ENCODE measurements at places on chromosomes 13 and 19.
A peak's percentile ranks its signal among the peaks of the same experiment; 100 is the strongest.

DNA sequence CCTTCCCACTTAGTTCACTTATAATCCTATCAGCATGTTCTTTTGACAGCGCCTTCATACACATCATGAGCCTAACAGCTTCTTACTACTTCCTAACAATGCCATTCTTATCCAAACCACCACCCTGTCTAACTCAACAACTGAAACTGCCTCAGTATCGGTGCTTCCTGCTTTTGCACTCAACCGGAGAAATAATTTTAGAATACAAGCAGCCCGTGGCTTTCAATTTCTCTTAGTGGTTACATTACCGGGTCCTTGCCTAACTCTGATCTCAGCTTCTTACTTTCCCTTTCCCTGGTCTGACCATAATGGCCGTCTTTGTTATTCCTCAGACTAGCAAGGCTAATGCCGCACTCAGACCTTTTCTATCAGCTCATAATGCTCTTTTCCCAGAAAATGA lies 17.0 kb downstream of the ZFP82 start:
- DNase-seq: no peak

DNA sequence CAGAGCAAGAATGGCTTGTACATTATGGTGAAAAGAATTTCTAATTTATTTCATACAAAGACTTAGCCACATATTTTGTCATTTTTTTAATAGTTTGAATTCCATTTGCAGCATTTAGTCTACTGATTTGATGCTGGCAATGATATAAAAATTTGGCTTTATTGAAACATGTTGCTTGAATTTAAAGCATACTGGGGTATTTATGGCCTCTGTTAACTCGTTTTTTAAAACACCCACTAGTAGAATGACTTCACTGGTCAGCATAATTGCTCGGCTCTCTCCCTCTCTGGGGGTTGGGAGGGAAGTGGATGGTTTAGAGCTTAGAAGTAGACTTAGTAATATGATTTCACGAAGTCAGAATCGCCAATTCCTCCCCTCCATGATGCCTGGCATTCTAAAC lies 354.9 kb upstream of the HTR2A start:
- DNase-seq: no peak

GRCh38 chr13:50085063-50085462 lies 69.8 kb downstream of the KCNRG start:
- DNase-seq: peak; percentile 55

DNA sequence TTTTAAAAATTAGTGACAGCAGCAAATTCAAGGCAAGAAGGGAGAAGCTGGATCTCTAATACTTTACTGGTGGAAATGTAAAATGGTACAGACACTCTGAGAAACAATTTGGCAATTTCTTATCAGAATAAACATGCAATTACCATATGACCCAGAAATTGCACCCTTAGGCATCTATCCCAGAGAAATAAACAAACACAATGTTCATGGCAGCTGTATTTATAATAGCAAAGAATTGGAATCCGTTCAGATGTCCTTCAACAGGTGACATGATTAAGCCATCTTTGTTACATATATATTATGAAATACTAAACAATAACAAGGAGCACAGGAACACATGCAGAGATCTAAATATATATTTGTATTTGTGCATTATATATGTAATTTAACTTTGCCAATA lies 756.5 kb downstream of the SLITRK1 start:
- no peak for DNase-seq

GRCh38 chr13:51721496-51721895 lies 82.5 kb downstream of the DHRS12 start:
- DNase-seq: no peak

DNA sequence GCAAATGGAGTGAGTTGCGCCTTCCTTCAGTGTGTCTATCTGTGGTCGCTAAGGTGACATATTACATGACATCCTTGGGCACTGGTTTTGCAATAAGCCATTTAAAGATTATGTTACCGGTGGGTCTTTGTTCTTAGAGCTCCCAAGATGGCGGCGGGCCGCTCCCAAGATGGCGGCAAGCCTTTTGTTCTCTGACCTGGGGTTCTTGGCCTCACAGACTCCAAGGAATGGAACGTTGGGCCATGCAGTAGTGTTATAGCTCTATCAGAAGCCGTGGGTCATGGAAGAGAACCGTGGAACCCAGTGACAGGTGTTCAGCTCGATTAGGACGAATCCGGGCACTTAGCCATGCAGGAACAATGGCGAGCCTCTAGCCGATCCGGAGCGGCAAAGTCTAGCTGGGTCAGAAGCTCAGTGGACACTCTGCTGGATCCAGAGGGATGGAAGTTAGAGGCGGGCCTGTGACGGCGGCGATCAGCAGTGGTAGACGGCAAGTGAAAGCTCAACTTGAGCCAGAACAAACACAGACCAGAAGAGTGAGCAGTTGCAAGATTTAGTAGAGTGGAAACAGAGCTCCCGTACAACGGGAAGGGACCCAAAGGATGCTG lies 188.6 kb downstream of the TEX29 start:
- DNase-seq: no peak

GRCh38 chr13:72960114-72960513 lies 98.7 kb upstream of the KLF5 start:
- DNase-seq: no peak

- DNase-seq: no peak
Measured at GRCh38 chr19:3292958-3293529, 68.6 kb downstream of the CELF5 start.

DNA sequence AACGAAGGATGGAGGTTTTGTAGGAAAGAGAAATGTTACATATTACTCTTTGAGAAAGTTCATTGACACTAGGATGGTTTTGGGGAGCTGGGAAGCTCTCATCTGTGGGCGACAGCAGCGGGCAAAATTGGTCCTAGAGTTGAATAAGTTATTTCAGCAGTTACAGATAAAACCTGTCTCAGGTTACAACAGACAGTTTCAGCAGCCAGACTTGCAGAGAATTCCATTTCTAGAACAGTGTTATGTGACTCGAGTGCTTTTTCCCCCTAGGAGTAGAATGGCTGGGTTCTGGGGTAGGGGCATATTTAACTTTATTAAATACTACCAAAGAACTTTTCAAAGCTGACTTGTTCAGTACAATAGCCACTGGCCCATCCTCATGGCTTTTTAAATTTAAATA lies 46.7 kb upstream of the UBL3 start:
- no peak for DNase-seq

DNA sequence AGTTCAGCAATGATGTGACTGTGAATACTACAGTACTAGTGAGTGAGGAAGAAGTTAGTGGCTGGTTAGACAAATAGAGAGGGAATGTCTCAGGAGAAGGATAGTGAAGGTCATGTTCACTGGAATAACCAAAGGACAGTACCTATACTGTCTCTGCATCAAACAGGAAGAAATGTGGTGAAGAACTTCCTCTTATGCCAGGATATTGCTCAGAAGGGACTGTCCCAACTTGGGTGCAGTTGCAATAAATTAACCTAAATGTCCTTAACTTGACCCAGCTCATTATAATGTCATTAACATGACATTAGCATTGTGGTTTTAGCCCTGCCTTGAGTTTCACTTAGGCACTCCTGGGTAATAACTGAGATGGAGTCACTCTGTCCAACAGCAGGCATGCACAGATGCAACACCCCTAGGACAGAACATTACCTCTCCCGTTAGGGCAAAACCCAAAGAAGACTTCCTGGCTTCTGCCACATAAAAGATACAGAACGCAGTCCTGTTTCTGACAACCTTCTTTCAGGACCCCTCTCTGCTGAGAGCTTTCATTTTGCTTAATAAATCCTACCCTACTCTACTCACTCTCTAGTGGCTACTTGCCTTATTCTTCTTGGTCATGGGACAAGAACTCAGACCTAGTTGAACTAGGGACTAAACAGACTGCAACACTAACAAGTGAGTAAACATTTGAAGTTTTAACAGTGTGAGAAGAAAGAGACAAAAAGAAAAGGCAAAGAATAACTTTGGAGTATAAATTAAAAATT lies 1591.6 kb upstream of the MIR17HG start:
- DNase-seq: no peak

GRCh38 chr13:44903574-44903985 lies 85.7 kb downstream of the NUFIP1 start:
- peak; percentile 35 for DNase-seq

GRCh38 chr19:30403203-30403985 lies 31.2 kb downstream of the ZNF536 start:
- DNase-seq: no peak

- no peak for DNase-seq
Measured at GRCh38 chr13:25977216-25977615, 74.6 kb downstream of the SHISA2 start.

- DNase-seq: no peak
Measured at GRCh38 chr13:34214686-34215085, 396.7 kb downstream of the RFC3 start.

DNA sequence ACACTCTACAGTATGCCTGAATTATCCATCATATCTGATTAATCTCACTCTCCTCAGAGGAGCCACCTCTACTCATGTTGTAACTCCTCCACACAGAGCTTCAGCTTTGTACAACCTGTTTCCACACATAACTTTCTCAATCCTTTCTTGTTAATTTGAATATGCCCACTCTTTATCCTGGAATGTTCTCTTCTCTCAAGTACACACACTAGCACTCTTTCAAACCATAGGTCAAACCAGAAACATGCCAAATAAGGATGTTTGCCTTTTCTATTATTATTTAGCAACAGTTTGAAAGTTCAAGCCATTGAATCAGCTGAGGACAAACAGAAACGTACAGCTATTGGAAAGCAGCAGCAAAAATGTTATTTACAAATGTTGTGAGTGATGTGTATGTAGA lies 110.3 kb downstream of the MIPEP start:
- no peak for DNase-seq

DNA sequence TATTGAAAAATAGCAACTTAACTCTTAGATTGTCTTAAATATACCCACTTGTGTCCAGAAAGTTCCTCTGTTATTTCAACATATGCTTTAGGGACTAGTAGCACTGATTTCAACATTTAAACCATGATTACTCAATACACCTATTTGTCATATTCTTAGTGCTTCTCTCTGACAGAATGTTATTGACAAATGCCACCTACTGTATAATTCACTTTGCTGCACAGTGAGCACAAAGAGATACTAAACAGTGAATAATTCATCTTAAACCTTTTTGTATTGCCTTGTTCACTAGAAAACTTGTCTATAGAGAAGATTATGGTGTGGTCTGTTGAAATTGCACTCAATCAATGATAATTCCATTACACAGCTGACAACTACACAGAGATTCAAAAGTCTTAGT lies 692.6 kb downstream of the PCDH17 start:
- no peak for DNase-seq

- no peak for DNase-seq
Measured at GRCh38 chr19:46579361-46579879, 21.7 kb upstream of the CALM3 start.

DNA sequence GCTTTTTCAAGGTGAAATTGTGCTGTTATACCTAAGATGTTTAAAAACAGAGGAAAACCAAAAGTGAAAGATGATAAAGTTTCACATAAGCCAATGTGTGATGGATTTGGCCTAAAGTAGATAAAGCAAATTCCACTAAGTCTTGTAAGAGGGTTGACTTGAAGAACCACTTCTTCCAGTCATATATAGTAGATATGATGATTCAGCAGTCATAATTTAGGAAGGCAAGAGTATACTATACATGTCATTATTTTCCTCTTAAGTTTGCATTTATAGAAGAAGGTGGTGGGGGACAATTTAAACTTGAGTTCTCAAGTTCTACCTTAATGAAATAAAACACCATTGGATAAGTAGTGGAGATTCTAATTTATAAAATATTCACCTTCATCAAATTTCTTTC lies 37.3 kb downstream of the PHF11 start:
- no peak for DNase-seq

DNA sequence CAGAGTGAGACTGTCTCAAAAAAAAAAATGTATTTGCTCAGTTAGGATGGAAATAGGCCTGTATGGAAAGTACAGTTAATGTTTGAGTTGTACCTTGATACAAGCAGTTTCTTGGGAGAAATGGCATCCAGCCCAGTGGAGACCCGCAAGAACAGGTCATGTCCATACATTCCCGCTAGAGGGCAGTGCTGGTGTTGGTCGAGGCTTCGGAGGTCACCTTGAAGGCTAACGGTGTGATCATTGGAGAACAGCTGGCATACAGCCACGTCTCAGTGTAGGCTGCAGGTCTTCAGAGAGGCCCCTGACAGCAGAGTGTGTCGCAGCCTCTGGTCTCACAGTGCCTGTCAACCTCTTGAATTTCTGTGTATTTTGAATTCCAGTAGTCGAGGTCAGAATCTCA lies 7.5 kb downstream of the ZNF610 start:
- DNase-seq: no peak

DNA sequence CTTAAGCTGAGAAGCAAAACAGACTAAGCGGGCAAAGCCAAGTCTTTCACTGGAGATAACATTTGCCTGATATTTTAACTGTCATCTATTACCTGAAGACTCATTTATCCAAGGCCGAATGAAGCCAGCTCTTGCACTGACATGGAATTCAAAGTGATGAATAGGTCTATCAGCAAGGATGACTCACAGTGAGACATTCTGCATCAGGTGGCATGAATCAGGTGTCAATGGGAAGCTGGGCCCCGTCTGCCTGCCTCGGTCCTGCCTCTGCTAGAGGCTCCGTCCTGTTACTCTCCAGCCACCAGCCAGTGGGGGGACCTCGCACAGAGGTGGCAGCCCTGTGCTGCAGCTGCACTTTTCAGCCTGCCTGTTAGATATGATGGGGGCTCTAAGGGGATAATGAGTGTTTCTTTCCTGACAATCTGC lies 23.5 kb downstream of the STARD13 start:
- no peak for DNase-seq

- DNase-seq: no peak
Measured at GRCh38 chr13:65488606-65489005, 1741.5 kb downstream of the PCDH9 start.
